ENCODE measurements at places on chromosomes 2 and 18.

DNA sequence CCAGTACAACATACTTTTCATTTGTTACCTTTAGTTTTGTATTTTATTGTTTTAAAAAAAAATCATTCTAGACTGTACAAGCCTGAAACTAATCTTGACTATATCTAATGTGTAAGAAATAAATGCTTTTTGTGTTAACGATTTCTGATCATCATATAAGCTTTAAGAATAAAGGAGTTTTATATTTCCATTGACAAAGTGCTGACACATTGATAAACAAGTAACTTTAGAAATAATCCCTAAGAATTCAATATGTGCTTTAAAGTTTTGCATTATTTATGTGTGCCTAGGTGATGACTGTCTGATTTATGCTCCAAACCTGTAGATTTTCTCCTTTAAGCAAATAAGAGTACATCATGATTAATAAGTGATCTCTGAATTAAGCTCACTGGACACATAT lies 247.2 kb upstream of the BOD1L2 start:
- no peak for DNase-seq

DNA sequence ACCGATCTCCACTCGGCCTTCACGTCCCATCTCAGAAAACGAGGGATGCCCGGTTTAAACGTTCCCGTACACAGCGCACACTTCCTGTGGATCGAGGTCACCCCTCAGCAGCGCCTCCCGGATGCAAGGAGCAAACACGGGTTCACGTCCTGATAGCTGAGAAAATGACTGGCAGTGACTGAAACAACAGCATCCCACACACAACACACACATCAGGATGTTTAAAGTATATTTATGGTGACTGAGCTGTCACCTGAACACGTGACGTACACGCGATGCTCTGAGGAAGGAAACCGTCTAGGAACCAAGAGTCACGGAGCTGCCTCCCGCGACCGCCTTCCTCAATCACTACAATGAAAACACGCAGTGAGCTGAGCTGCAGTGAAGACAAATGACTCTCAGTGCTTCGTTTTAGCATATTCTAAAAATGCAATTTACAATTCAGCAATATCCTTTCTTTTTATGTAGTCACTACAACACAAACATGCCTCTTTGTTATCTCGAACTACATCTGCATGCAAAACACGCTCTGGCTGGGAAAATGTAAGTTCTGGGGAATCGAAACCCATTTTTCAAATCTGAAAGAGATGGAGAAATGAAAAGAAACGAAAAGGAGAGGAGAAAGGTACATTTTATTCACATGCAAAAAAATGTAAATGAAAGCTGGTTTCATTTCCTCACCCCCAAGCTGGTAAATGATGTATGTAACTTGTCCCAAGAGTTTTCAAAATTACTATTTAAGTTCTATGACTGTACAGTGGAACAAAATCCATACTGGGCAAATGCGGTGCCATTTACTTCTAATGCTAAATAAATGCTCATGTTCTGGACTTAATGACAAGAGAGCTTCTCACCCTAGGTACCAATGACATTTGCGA lies 19.8 kb downstream of the HDAC4 start:
- no peak for DNase-seq

DNA sequence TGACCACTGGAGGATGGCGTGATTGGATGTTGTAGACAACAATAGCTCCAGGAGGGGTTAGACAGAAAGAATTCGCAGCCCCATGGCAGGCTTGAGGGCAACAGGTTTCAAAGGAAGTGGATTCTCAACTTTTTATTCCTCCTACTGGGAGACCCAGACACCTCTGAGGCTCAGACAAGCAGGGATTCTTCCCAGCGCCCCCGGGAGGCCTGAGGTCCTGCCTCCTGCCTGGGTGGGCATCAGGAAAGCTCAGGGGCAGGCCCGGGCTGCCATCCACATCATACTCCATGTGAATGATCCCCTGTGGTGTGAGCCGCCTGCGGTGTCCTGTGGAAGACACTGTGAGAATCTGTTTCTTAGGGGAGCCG lies 203.5 kb downstream of the CYP26B1 start:
- DNase-seq, result no peak

- DNase-seq, result no peak
Measured at GRCh38 chr2:145747715-145748114, 1227.8 kb upstream of the ZEB2 start.

DNA sequence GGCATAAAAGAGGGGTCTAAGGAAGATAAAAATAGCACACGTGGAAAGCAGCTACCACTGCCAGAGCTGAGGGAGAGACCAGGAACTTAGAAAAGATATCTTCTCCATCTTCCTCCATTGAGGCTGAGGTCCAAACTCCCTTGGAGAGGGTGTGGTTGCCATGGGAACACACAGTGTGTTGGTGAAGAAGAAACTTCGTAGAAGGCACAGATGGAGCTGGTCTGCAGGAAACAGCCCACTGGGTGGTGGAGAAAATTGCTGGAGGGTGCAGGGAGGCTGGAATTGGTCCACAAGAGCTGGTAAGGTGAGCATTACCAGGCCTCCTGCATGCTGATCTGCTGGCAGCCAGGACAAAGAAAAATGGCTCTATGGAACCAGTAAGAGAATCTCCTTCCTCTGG lies 191.0 kb downstream of the HRH4 start:
- no peak for DNase-seq

DNA sequence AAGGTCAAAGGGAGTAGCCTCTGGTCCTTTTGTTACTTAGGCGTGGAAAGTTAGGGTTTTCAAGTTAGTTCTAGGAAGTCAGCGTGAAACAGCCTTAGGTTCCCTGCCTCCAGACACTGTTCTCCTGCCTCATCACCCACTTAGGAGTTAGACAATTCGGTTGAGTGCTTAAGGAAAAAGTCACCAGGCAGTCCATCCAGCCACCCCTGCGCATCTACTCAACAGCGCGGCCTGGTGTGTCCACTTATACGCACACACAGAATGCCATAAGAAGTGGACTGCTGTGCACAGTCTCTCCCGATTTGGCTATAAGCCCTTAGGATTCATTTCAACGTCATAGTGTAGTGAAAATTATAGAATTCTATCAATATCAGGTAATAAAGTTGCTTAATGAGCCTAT lies 470.8 kb upstream of the TNP1 start:
- DNase-seq, result no peak

- no peak for DNase-seq
Measured at GRCh38 chr18:50700245-50701165, 119.3 kb downstream of the MRO start.

DNA sequence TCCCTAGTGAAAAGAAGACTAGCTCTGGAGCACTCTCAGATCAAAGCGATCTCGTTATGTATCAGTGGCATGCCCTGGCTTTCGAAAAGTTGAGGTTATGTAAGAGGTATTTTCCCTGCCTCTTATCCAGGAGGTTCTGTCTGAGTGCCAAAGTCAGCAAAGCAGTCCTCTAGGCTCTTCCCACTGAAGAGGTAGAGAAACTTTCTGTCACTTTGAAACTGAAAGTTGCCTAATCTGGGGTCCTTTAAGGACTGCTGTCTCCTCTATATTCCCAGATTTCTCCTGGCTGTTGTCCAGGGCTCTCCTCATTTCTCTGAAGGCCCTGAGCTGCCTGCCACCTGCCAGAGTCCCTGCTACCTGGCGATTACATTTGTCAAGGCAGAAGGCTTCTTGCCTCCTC lies 96.3 kb downstream of the B3GNT2 start:
- DNase-seq, result peak; percentile 25

DNA sequence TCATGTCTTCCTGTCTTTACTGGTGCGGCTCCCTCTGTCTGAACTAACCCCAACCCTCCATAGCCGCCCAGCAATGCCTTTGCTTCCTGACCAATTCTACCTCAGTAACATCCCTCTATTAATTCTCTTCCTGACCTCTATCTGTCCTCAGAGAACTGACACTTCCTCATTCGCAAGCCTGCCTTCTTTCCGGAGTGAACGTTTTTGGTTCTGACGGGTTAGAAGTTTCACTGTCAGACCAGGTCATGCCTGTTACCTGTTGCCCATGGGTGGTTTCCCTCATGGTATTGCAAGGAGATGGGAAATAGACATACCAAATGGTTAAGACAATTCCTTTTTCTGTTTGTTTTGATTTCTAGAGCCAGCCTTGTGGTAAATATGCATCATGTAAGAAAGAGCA lies 453.4 kb upstream of the SLC14A2 start:
- DNase-seq, result no peak

GRCh38 chr18:80022613-80023012 lies 11.6 kb upstream of the RBFA start:
- DNase-seq, result no peak

- no peak for DNase-seq
Measured at GRCh38 chr2:12070581-12070980, 324.1 kb downstream of the LPIN1 start.

- DNase-seq, result no peak
Measured at GRCh38 chr2:108184419-108184818, 55.3 kb upstream of the SULT1C3 start.

GRCh38 chr2:109330056-109330455 lies 201.1 kb downstream of the SH3RF3 start:
- DNase-seq, result no peak

DNA sequence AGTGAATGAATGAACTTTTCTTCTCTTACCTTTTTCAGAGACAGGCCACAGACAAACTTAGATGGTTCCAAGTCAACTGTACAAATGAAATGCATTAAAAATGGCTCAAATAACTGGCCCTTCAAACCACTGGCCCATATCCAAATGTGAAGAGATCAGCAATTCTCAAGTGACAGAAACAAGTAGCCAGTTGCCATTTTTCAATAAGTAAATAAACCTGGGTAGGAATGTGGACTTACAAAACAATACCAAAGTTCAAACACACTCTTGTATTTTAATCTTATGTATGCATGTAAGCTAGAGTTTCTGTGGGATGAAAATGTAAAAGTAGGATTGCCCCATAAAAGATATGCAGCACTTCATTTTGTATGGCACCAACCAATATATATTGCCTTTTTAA lies 129.2 kb downstream of the MEP1B start:
- DNase-seq, result no peak

DNA sequence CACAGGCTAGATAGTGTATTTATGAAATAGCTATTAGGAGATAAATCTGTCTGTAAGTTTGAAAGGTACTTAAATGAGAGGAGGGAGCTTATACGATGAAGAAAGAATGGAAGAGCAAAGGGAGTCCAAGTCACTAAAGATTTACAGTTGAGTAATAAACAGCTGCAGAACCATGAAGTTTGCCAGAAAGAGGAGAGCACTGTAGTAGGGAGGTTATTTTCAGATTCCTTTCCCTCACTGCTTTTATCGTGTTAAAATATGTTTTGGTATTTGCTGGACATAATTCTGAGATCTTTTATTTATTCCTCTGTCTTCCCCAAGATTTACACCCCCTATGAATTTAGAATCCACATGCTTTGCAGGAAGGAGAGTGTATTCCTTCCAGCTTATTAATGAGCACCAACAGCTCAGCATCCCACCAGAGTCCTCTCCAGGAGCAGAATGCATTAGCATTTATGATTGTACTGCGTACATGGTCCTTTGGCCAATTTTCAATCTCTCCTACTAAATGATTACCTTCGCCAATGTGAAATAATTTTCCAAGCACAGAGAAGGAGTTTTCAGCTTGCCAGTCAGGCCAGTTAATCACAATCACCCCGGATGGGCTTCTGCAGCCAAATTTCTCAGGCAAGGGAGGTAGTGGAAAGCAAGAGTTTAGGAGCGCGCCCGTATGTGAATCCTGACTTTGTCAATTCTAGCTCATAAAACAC lies 297.0 kb downstream of the NBAS start:
- no peak for DNase-seq

GRCh38 chr18:49238433-49239042 lies 221.9 kb downstream of the DYM start:
- DNase-seq, result no peak

DNA sequence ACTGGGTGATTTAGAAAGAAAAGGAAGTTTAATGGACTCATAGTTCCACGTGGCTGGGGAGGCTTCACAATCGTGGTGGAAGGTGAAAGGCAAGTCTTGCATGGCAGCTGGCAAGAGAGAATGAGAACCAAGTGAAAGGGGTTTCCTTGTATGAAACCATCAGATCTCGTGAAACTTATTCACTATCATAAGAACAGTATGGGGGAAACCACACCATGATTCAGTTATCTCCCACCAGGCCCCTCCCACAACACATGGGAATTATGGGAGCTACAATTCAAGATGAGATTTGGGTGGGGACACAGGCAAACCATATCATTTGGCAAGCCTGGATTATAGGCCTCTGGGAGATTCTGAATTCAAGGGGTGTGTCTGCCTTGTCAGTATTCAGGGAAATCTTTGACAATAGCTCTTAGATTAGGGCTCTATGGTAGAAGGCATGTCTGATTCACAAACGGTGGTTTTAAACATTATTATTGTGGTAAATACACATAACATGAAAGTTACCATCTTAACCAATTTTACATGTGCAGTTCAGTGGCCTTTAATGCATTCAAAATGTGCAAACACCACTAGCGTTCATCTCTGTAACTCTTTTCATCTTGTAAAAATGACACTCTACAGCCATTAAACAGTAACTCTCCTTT lies 15.3 kb upstream of the PLB1 start:
- no peak for DNase-seq

All from colonic mucosa (tissue), 4 donors.